ENCODE measurements at places on chromosomes 5 and 9.
A peak's percentile ranks its signal among the peaks of the same experiment; 100 is the strongest.

DNA sequence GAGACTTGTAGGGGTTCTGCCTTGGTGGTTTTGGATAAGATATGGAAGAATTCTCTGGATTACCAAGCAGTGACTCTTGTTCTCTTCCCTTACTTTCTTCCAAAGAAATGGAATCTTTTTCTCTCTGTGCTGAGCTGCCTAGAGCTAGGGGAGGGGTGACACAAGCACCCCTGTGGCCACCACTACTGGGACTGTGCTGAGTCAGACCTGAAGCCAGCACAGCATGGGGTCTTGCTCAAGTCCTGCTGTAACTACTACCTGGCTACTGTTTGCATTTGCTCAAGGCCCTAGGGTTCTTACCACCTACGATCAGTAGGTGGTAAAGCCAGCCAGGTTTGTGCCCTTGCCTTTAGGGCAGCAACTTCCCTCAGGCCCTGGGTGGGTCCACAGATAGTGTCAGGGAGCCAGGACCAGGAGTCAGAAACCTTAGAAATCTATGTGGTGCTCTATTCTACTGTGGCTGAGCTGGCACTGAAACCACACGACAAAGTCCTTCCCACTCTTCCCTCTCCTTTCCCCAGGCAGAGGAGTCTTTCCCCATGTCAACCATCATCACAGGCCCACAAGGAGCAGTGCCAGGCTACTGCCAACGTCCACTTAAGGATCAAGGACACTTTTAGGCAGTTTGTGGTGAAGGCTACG is 53.8 kb downstream of the SREK1 start:
- no peak for DNase-seq

GRCh38 chr5:168701641-168702040 is 122.5 kb upstream of the PANK3 start:
- DNase-seq: no peak

DNA sequence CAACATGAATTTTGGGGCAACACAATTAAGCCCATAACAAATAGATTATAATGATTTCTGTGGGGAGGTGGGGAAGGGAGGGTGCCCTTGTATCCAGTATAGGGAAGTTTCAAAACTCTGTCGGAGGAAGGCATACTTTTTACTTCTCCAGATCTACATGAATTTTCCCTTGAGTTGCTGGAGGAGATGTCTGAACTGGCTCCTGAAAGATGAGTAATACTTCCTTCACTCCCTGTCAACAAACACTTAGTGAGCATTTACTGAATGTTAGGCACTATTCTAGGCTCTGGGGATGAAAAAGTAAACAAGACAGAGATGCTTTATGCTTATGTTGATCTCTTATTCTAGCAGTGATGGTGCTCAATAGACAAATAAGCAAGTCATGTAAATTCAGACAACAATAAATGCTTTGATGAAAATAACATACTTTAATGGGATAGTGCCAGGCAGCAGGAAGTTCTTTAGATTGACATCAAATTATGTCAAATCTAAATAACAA is 197.9 kb upstream of the ANKH start:
- DNase-seq: no peak

DNA sequence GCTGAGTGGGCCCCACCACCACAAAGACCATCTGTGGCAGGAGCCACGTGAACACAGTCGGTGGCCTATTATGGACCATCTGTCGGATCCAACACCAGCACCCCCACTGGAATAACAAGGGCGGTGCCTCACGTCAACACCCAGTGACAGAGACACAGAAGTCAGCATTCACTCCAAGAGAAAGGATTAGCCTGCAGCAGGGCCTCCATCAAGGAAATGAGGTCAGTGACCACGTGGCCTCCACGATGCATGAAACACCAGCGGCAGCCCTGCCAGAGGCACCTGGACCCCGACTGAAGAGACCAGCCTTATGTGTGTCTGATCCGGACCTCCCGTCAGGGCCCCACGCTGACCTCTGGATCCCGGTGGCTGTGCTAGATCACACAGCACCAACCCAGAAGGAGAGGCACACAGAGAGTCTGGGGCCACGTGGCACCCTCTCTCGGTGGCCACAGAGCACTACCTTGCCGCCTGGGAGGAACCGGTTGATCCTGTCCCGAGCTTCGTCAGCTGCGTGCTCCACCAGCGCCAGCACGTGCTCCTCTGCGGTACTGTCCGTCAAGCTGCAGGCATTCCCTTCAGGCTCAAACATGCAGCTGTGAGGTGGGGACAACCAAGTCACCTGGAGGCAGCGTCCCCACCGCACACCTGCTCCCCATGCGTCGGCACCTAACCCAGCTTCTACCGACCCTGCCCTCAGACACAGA is 9.0 kb downstream of the BRD9 start:
- DNase-seq: no peak

DNA sequence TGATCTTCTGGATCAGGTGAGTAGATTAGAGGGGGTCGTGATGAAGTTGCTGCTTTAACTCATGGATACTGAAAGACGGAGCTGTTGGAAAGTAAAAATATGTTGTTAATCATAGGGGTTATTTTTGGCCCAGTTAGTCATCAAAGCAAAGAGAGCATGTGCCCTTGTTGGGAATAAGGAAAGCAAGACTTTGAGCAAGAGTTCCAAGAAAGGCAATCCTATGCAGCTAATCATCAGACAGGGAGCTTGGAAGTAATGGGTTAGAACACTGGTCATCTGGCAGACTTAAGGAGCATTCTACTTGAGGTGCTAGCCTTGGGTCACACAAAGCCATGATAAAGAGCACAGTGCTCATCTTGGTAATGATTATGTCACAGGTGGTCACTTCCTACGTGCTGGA is 18.3 kb downstream of the ASPN start:
- peak; percentile 89 for DNase-seq

- no peak for DNase-seq
Observed at GRCh38 chr5:68838157-68838718, 255.6 kb upstream of the SLC30A5 start.

DNA sequence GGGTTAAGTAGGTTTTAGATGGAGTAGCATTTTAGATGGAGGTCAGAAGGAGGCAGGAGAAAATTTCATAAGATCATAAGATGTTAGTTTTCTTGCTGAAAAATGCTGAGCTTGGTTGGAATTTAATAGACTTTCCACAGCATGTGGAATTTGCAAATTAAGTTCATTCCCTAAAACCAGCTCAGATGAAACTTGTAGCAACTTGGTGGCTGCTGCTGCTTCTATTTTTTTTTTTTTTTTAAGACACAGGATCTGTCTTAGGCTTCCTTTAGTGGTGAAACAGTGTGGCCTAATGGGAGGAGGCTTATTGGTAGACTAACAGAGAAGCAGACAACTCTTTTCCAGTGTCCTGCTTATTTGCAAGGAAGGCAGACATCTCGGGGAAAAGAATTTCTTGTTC is 154.5 kb downstream of the AOPEP start:
- DNase-seq: peak; percentile 60

GRCh38 chr5:125558466-125558865 is 812.0 kb upstream of the ZNF608 start:
- DNase-seq: no peak

DNA sequence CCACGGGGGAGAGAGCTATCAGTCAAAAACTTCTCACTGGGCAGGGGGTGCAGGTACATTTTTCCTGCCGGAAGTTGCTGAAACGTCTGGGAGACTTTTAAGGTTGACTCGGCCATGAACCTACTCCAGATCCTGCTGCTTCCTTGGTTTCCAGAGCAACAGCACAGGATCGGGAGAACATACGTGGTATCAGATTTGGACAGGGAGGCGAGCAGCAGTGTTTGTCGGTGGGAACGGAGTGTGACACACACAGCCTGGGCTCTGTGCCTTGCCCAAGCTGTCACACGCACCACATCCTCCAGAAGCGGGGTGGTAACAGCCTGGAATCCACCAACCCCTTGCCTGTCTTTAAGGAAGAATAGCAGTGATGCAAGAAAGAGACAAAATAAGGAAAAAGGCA is 276.5 kb downstream of the SLIT3 start:
- peak; percentile 75 for DNase-seq

- no peak for DNase-seq
Observed at GRCh38 chr9:136383436-136383835, 10.0 kb upstream of the CARD9 start.

Data from AG20443 (cell line).